Cortex of kidney (tissue), 1 donor: ENCODE measurements at places on chromosomes 11 and 22.

DNA sequence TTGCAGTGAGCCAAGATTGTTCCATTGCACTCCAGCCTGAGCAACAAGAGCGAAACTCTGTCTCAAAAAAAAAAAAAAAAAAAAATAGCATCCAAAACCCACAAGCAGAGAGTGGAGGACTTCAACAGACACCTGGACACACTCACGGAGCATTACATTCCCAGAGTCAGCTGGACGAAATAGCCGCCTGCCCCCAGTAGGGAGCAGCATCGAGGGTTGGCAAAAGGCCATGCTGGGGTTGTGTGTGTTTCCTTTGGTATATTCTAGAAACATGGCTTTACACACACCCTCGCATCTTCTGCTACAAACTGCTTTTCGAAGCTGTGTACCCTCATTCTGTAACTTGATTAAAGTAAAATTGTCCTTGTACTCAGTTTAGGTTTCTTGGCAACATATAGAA is 5.3 kb downstream of the ADA2 start:
- DNase-seq, result no peak

- no peak for DNase-seq
These were observed 1.7 kb downstream of the MN1 start for GRCh38 chr22:27799827-27800249.

DNA sequence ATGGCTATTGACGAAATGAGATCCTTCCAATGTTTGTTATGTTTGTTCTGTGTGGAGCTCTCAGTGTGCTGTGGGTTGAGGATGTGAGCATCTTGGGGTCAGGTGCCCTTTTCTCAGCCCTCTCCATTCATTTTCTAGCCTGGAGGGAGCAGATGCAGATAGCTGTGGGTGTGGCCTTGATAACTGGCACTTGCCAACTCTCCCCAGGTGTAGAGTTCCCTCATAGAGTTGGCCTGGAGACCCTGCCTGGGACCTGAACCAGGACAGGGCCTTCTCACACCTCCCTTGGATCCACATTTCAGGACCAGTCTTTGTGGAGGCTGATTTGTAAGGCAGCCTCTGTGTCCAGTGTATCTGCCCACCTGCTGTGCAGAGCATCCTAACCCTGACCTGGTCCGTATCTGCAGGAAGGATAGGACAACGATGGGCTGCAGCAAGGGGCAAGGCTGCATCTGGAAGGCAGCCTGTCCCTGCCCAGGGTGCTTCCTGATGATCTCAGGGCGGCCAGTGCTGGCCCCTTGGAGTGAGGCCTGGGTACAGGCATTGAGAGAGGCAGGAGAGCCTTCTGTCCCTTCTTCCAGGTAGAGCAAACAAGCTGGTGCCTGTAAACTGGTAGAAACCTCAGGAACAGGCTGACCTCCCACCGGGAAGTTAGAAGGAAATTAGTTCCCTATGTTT is 245.9 kb downstream of the TBC1D22A start:
- no peak for DNase-seq

DNA sequence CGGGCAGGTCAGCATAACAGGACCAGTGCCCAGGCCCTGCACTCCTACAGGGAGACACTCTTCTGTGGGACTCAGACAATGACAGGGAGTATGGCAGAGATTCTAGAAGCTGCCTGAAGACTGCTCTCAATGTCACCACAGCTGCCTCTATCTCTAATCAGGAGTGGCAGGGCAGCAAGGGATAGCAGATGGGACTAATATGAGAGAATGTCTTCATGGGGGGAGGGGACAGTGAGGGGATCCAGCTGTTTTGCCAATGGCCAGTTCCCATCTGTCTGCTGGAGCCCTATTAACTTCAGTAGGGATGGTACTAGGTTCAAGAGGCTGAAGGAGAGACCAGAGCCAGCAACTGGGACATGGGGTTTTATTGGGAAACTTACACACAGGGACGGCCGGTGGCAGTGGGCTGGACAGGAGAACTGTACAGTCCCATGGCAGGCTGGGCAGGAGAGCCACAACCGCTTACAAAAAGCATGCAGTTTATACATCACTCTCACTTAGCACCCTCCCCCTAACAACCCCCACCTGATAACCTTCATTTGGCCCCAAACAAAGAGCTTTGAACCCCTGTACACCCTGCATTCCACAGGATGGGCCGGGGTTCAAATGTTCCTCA is 2.5 kb upstream of the CD82 start:
- no peak for DNase-seq

DNA sequence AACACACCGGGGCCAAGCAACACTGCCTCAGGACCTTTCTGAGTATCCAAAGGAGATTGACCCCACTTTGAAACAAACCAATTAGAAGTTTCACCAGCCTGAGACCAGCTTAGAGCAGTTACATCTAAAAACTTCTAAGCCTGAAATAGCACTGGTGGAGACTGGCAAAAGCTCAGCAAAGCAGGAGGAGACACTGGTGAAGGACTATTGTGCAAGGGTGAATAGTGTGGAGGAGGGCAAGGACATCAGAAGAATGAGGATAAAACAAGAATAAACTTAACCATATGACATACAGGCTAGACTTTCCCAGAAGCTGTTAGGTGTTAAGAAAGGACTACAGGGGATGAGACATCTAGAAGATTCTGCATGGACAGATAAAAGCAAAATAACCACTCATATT is 152.4 kb downstream of the FCHSD2 start:
- DNase-seq, result no peak
